Esophagus muscularis mucosa (tissue), 4 donors: ENCODE measurements at places on chromosomes 2 and 18. TPM values are rescaled to one million over a fixed set of nuclear protein-coding genes. Genes with fewer than 3 reads are reported as not detected.

DNA sequence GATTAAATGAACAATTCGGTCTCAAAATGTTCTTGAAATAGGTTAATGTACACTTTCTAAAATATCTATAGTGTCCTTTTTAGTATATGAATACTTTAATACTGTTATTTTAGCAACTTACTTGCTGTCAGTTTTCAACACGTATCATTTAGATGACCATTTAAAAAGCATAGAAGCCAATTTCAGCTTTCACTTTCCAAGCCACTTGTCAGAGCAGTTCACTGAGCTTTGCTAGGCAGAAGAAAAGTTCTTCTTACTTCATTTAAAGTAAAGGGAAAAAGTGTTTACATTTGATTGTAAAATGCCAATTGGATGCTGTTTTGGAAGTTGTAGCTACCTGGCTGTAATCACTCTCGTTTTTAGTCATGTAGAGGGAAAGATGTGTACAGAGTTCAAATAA is 126.0 kb downstream of the KCNH7 start:
- no peak for DNase-seq
- no peaks in the 10 kb centered on the region for H3K27me3 ChIP-seq
- no peak overlapping the region for H3K4me3 ChIP-seq
- H3K36me3 ChIP-seq = no peaks in the 10 kb centered on the region
- peaks cover 5% of the 10 kb centered on the region for H3K4me1 ChIP-seq

- H3K27me3 ChIP-seq = no peaks in the 10 kb centered on the region
- no peak for DNase-seq
- no peak overlapping the region for H3K27ac ChIP-seq
- H3K4me1 ChIP-seq = no peaks in the 10 kb centered on the region
These were observed 2040.1 kb upstream of the LRRTM1 start for GRCh38 chr2:82344670-82345069.

DNA sequence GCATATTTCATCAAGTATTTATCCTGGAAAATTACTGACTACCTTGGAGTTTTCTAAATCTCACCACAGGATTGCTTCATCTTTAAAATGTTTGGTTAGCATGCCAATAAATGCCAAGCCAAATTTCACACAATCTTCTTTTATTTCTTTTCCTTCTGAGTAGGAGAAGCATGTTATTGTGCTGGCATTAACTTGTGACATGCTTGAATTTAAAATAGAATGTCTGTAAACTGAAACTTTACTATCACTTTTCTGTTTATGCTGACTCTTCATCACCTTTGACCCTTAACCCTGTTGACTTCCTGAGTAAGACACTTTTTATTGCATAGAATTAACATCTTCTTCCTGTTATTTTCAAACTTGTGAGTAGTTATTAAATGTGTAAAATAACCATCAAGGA is 56.2 kb upstream of the LRRTM4 start:
- no peaks in the 10 kb centered on the region for H3K4me1 ChIP-seq
- H3K36me3 ChIP-seq = no peaks in the 10 kb centered on the region
- no peak overlapping the region for H3K27ac ChIP-seq

DNA sequence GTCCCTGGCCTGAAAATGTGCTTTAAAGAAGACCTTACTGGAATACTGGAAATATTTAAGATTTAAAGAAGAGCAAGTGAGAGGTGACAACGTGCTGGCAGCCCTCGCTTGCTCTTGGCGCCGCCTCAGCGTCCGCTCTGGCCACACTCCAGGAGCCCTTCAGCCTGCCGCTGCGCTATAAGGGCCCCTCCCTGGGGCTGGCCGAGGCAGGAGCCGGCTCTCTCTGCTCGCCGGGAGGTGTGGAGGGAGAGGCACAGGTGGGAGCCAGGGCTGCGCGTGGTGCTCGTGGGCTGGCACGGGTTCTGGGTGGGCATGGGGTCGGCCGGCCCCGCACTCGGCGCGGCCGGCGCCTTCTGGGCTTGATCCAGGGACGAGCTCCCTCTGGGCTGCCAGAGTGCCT is 2.9 kb upstream of the COQ10B start:
- H3K4me3 ChIP-seq = no peak overlapping the region
- H3K4me1 ChIP-seq = peaks cover 18% of the 10 kb centered on the region
- H3K36me3 ChIP-seq = no peaks in the 10 kb centered on the region
- DNase-seq = no peak

DNA sequence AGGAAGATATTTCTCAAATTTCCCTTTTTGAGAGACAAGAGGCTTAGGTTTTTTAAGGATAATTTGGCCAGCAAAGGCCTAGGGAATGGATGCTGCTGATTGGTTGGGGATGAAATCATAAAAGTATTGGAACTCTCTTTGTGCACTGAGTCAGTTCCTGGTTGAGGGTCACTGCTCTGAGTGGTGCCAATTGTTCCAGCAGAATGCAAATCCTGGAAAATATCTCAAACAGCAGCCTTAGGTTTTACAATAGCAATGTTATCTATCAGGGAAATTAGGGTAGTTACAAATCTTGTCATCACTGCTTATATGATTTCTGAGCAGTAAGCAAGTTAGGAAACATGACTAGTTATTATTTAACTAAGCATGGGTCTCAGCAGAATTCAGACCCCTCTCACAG is 96.2 kb downstream of the RAD51AP2 start:
- H3K4me3 ChIP-seq = no peak overlapping the region
- H3K27me3 ChIP-seq = no peaks in the 10 kb centered on the region
- H3K36me3 ChIP-seq = no peaks in the 10 kb centered on the region
- H3K4me1 ChIP-seq = no peaks in the 10 kb centered on the region

DNA sequence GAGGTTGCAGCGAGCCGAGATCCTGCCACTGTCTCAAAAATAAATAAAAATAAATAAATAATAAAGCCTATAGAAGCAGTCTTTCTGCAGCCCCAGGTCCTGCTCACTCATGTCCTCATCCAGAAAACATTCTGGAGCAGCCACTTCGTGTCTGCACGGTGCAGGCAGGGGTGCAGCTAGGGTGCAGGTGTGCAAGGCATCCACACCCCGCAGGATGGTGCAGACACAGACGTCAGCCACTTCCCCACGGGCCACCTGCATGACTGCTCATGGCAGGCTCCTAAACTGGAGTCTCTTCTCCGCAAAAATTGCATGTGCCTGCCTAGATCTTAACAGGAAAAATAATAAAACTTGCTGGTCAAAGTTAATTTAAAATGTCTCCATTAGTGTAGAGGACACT is 80.2 kb upstream of the SNTG2 start:
- H3K4me3 ChIP-seq = no peak overlapping the region
- H3K4me1 ChIP-seq = no peaks in the 10 kb centered on the region
- no peaks in the 10 kb centered on the region for H3K36me3 ChIP-seq
- DNase-seq = no peak
- peaks cover 7% of the 10 kb centered on the region for H3K27me3 ChIP-seq

Gene ASB18
- not detected for total RNA-seq

Gene BOK
- 86.0 TPM for total RNA-seq

Gene EVX2
- not detected for total RNA-seq

- DNase-seq = no peak
- no peaks in the 10 kb centered on the region for H3K4me1 ChIP-seq
- no peak overlapping the region for H3K4me3 ChIP-seq
- H3K27ac ChIP-seq = no peak overlapping the region
- H3K36me3 ChIP-seq = no peaks in the 10 kb centered on the region
These were observed 589.2 kb upstream of the SALL3 start for GRCh38 chr18:78390348-78390951.

Gene RMDN2
- 22.8 TPM for total RNA-seq

DNA sequence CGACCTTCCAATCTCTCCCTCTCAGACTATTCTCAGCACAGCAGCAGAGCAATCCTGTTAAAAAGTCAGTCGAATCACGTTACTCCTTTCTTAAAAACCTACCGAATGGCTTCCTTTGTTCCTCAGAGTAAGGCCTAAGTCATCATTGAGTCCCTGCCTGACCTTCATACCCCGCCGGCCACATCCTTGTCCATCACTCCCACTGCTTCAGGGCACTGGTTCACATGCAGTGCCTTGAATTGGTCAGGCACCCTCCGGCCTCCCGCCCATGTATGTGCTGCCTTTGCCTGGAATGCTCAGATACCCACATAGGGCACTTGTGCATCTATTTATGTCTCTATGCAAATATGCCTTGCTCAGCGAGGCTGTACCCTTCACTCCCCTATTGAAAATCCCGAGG is 206.4 kb downstream of the DLGAP1 start:
- H3K4me3 ChIP-seq = no peak overlapping the region
- no peak for DNase-seq

DNA sequence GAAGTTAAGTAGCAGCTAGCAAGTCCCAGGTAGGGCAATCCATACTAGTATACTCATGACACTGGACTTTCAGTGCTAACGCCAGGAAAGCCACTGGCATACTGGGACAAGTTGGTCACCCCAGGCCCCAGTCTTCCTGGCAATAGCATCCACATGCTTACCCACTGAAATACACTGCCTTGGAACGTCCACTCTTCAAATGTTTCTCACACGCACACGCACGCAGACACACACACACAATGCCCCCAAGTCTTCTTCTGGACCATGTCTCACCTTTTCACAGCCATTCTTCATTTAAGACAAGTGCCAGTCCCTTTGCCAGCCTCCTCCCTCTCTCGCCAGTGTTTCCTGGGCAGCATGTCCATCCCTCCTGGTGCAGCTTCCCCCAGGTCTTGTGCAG is 8.7 kb upstream of the TEX261 start:
- no peak for DNase-seq
- peaks cover 10% of the 10 kb centered on the region for H3K4me1 ChIP-seq
- no peaks in the 10 kb centered on the region for H3K36me3 ChIP-seq
- H3K27me3 ChIP-seq = no peaks in the 10 kb centered on the region
- no peak overlapping the region for H3K4me3 ChIP-seq

- H3K36me3 ChIP-seq = no peaks in the 10 kb centered on the region
- H3K4me3 ChIP-seq = no peak overlapping the region
- no peaks in the 10 kb centered on the region for H3K4me1 ChIP-seq
- H3K27me3 ChIP-seq = no peaks in the 10 kb centered on the region
These were observed 380.5 kb downstream of the ERBB4 start for GRCh38 chr2:212158081-212158480.

- H3K4me3 ChIP-seq = no peak overlapping the region
- DNase-seq = no peak
- no peaks in the 10 kb centered on the region for H3K36me3 ChIP-seq
- H3K27ac ChIP-seq = no peak overlapping the region
These were observed 256.9 kb upstream of the COPS8 start for GRCh38 chr2:236828820-236829219.

DNA sequence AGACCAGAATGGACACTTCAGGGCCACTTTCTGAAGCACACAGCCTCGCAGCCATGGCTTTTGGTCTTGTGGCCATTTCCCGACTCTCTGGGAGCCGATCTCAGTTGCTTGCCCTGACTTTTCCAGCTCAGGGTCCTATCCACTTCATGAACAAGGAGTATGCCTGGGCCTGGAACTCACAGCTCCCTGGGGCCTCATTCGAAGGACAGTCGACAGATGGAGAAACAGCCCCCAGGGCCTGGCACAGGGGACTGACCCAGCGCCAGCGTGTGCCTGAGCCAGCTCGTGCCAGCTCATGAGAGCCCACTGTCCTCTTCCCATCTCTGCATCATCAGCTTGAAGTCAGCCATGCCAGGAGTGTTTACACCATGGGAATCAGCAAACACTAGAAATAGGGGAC is 134.6 kb upstream of the GPC1 start:
- H3K36me3 ChIP-seq = no peaks in the 10 kb centered on the region
- H3K4me3 ChIP-seq = no peak overlapping the region
- no peaks in the 10 kb centered on the region for H3K27me3 ChIP-seq
- H3K4me1 ChIP-seq = no peaks in the 10 kb centered on the region
- H3K27ac ChIP-seq = no peak overlapping the region

Gene ACMSD
- not detected for total RNA-seq

Gene UGT1A1
- not detected for total RNA-seq

Gene CCDC74B
- total RNA-seq = 5.0 TPM

DNA sequence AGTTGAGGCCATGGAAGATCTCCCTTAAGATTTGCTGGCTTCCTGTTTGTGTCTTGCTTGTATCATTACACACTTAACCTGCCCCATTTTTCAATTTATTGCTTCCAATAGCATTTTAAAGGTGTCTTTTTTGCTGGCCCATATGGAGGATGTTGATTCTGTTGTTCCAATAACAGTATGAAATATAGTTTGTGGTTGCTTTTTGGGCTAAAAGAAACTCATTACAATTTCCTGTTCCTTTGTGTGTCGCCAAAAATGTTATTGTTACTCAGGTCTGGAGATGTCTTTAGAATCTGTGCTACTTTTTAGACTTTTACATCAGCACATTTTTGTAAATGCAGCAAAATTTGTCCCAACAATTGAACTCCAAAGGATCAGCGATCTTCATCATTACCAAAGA is 234.0 kb upstream of the ITGA4 start:
- no peak overlapping the region for H3K27ac ChIP-seq
- H3K36me3 ChIP-seq = no peaks in the 10 kb centered on the region
- no peaks in the 10 kb centered on the region for H3K27me3 ChIP-seq
- no peak for DNase-seq
- no peak overlapping the region for H3K4me3 ChIP-seq
- no peaks in the 10 kb centered on the region for H3K4me1 ChIP-seq

GRCh38 chr18:39348757-39349156 is 1783.2 kb upstream of the CELF4 start:
- DNase-seq = no peak
- no peaks in the 10 kb centered on the region for H3K4me1 ChIP-seq
- no peak overlapping the region for H3K4me3 ChIP-seq
- no peak overlapping the region for H3K27ac ChIP-seq
- H3K27me3 ChIP-seq = no peaks in the 10 kb centered on the region
- H3K36me3 ChIP-seq = no peaks in the 10 kb centered on the region

Gene DLGAP1
- total RNA-seq = 1.4 TPM

Gene LIMS1
- 124 TPM for total RNA-seq

DNA sequence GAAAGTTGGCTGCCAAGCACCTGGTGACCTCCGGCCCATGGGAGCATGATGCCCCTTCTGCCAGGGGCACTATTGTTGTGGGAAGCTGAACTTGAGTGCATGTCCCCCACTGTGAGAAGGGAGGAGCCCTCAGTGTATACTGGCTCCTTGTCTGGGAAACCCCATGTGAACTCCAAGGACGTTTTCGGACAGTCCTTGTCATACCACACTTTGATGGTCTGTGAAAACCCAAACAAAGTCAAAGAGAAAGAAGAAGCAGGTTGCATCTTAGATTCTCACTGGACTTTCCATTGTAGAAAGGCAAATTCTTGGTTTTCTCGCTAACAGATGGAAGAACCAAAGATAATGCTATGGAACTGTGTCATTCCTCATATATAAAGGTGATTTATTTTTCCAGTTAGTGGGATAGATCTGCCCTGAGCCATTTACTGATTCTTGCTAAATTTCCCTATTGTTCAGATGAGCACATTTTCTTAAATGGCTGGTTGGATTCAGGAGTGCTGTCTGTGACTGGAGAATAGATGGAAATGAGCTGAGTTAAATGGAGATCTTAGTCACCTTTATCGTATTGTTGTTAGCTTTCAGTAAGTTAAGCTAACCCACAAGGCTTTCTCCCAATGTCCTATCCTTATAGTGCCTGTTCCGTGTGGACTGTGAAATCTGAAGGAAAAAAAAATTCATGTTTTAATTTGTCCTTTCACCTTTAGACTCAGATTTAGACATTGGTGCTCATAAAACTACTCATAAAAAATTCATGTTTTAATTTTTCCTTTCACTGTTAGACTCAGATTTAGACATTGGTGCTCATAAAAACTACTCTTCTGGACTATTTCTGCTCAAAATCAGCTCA is 166.6 kb downstream of the ACTR3 start:
- no peaks in the 10 kb centered on the region for H3K36me3 ChIP-seq
- no peak overlapping the region for H3K27ac ChIP-seq
- H3K4me3 ChIP-seq = no peak overlapping the region
- H3K27me3 ChIP-seq = no peaks in the 10 kb centered on the region

- H3K27me3 ChIP-seq = no peaks in the 10 kb centered on the region
- no peak overlapping the region for H3K27ac ChIP-seq
- no peak for DNase-seq
- no peak overlapping the region for H3K4me3 ChIP-seq
- H3K4me1 ChIP-seq = no peaks in the 10 kb centered on the region
These were observed 585.0 kb downstream of the BCL11A start for GRCh38 chr2:59968441-59968840.

Gene UGGT1
- total RNA-seq = 32.4 TPM
